ENCODE measurements at places on chromosomes 5 and 9.

GRCh38 chr5:35153375-35153932 lies 76.8 kb downstream of the PRLR start:
- DNase-seq, result no peak

DNA sequence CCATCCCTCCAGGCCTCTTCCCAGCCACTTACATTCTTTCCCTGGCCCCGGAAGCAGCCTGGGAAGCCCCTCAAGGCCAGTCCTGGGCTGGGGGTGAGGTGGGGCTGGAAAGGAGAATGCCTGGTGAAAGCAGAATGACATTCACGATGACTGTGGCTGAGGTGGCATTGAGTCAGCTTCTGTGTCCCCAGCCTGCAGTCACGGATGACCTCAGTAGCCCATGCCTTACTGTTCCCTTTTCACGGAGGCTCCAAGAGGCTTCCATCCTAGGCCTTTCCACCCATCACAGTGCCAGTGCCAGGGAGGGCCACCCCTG lies 2.7 kb downstream of the PRDM12 start:
- no peak for DNase-seq

DNA sequence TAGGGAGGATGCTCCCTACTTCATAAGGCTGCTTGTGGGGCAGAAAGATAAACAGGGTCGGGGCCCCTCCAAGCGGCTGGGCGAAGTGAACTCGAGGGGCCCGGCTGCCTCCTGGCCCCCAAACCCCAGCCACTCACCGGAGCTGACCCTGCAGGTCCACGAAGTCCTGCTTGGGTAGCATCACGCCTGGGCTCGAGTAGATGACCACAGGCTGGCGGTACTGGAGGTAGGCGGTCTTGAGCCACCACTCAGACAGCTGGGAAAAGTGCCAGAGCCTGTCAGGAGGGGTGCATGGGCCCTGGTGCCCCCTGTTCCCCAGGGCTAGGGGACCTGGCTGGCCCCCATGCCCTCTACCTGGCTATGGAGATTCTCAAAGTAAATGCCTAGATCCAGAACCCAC lies 6.5 kb downstream of the CRAT start:
- DNase-seq, result no peak

DNA sequence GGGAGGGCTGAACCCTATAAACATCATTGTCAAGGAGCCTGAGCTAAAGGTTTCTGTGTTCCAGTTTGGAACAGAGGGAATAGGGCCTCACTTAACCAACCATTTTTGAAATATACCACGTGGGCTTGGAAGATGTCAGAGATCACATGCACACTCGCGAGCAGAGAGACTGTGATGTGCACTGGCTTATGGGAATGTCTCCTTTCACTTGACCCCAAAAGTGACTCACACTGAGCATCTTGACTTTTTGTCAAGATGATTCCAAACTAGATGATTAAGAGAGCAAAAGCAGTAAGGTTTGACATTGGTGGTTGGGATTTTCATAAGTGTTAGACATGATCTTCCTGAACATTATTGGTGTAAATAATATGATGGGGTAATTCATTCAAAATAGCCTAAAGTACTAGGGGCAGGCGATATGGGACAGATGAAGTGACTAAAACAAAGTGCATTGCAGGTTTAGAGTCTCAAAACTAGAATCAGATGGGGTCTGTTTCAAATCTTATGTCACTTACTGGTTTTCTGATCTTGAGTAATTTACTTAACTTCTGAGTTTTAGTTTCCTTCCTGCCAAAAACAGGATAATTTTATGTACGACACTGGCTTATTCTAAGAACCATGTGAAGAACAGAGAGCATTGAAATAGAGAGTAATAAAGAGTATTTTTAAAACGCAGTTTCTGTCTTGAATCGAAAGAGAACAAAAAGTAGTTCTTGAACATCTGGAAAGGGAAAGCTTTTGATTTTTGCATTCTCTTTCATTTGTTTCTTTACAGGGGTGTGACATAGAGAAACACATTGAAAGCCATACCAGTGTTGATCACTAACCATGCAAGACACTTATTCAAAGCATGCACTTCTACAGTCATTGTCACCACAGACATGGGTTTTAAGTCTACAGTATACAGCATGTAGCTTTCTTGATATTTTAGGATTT lies 383.0 kb downstream of the DIRAS2 start:
- no peak for DNase-seq

GRCh38 chr5:73496984-73497457 lies 1.2 kb upstream of the BTF3 start:
- no peak for DNase-seq

- DNase-seq, result no peak
Observed at GRCh38 chr5:144710637-144711036, 540.0 kb downstream of the KCTD16 start.
